CD4-positive, alpha-beta T cell treated with Interleukin-12 subunit alpha and Interleukin-12 subunit beta, for 1 hour (primary cell): ENCODE measurements at places on chromosomes 12 and 14.
A peak's percentile ranks its signal among the peaks of the same experiment; 100 is the strongest.

GRCh38 chr14:104397956-104398355 is 181.6 kb upstream of the C14orf180 start:
- no peak for DNase-seq

DNA sequence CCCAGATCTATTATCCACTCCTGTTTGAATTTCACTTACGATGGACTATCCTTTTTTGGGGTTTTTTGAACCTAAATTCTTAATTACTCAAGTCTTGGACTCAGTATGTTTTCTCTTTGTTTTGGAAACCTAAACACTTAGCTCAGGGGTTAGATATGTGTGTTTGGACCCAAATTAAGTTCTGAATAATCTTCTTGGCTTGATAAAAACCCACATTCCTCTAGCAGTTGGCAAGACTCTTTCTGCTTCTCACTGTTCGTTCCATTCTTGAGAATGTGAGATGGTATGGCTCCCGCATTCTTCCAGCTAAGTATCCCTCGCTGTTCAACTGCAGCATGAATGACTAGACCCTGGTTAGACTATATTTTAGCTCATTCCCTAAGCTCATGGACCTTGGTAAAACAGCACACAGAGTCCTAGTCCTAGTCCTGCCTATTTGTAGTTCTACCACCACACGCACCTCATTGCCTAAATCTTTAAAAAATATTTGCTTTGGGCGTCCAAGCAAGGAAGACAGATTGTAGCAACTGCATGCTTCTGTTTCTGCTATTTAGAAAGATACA is 860.0 kb downstream of the RPS29 start:
- no peak for DNase-seq

- DNase-seq, result no peak
These were observed 21.6 kb downstream of the CORO1C start for GRCh38 chr12:108709697-108710096.

GRCh38 chr12:131222329-131223139 is 268.8 kb downstream of the ADGRD1 start:
- no peak for DNase-seq

DNA sequence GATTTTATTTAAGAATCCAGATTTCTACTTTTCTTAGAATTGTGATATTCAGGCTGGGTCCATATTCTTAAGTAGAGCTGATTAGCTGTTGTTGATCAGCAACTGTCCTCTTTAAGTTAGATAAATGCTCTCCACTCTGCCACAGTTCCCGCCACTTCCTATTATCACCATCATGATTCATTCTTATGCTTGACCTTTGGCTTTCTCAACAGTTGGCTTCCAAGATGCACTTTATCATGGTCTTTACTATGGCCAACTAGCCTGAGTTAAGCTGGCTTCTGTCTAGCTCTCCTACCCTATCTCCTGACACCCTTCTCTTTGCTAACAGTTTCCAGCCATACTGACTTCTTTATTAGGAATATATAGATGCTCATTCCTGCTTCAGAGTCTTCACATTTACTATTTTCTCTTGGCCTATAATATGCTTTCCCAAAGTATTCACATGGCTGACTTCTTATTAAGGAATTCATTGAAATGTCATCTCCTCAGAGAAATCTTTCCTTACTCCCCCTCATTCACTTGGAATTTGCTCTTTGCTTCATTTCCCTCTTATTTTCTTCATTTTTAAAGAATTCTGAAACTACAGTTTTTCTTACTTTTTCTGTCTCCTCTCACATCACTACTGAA is 149.0 kb upstream of the IGF1 start:
- DNase-seq, result no peak

DNA sequence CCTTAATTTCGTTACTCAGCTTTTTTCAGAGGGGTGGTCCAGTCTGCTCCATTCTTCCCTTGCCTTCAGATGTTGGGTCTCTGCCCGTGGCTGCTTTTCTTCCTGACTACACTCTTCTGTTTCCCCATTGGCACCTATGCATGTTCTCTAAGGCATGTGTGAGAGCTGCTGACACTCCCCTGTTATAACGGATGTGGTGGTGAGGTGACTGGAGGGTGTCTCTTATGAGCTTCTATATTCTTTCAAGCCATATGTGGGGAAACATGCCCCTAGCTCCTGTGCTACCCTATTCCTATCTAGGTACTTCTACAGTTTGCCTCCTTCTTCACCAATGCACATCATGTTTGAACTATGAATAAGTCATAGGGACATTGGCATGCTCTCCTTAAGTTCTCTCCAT is 643.2 kb downstream of the RPL10L start:
- no peak for DNase-seq

GRCh38 chr14:65403231-65403630 is 9.3 kb upstream of the FUT8 start:
- DNase-seq, result no peak

GRCh38 chr12:57089271-57090245 is 644 bp downstream of the NAB2 start:
- DNase-seq, result peak; percentile 40

DNA sequence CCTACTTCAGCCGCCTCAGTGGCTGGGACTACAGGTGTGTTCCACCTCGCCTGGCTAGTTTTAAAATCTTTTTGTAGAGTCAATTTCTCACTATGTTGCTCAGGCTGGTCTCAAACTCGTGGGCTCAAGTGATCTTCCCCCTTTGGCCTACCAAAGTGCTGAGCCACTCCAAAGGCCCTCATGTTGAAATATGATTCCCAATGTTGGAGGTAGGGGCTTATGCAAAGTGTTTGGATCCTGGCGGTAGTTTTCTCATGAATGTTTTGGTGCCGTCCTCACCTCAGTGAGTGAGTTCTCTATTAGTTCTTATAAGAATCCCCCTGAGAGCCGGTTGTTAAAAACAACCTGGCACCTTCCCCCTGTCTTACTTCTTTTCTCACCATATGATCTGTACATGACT is 784.6 kb downstream of the TMTC2 start:
- DNase-seq, result no peak

DNA sequence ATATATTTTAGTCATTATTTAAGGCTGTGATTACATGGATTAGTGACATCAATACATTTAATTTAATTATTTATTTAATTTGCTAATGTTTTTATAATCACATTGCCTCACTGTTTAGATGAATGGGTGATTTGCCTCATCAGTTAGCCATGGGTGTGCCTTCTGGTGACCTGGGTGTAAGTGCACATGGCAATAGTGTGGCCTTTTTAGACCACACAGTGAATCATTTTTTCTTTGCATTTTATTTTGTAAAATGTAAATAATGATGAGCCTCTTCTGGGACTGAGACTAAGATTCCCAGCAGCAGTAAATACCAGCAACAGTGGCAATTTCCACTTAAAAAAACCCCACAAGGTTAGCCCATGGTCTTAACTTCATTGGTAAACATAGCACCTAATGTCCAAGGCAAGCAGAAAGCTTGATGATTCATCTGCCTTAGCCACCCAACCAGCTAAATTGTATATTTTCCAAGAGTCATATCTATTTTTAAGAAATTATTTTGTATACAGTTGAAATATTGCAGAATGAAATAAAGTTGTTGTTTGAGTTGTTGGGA is 235.9 kb upstream of the NOVA1 start:
- DNase-seq, result no peak

DNA sequence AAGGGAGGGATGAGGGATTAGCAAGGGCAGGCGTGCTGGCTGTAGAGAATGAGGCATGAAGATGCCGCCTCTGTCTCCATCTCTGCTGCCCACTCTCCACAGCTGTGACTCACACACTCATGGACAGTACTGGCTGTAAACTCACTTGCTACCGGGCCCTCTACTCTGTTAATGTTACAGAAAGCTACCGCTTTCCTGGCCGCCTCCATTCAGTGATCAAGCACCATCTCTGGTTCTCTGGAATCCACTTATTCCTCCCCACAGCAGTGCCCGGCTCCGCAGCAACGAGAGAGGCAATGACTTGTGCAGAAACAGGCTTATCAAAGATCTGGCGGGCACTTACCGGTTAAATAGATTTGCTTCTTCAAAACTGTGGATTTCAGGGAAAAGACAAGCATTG is 34.8 kb downstream of the AMN start:
- no peak for DNase-seq

- DNase-seq, result peak; percentile 48
These were observed 364.8 kb downstream of the SNAPC1 start for GRCh38 chr14:62126879-62127478.

- no peak for DNase-seq
These were observed 146.4 kb upstream of the KRR1 start for GRCh38 chr12:75657831-75658230.

DNA sequence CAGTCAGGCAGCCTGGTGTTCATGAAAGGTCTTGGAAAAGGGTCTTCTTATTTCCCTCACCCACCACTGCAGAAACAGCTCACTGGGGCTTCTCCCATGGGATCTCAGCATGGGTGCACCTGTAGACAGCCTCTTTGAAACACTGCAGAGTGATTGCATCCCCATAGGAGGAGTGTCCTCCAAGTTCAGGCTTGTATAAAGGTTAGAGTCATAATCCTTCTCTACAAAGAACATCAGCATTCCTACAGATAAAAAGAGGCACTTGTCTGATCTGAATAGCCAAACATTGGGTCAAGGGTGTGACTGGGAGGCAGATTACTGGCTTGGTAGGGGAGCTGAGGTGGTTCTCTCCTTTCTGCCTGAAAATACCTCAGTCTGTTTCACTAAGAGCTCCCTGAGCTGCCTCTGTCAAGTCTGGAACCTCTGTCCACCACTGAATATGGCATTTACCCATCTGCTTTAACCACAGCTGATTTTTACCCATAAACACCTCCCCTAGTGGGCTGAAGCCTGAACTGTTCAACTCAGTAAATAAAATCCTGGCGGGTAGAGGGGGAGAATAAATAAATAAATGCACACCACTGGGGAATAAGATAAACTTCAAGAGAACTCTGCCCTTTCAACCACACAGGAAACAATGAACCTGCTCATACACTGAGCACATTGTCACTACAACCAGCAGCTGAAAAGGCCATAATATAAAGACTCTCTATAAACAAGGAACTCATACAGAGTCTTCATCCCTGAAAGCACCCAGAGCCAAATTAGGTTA is 120.7 kb upstream of the SCAF11 start:
- DNase-seq, result no peak

GRCh38 chr12:72485017-72485701 is 213.0 kb downstream of the TRHDE start:
- DNase-seq, result no peak

GRCh38 chr12:28938581-28939235 is 210.4 kb upstream of the FAR2 start:
- DNase-seq, result no peak

GRCh38 chr12:130976171-130976720 is 22.5 kb downstream of the ADGRD1 start:
- DNase-seq, result no peak

DNA sequence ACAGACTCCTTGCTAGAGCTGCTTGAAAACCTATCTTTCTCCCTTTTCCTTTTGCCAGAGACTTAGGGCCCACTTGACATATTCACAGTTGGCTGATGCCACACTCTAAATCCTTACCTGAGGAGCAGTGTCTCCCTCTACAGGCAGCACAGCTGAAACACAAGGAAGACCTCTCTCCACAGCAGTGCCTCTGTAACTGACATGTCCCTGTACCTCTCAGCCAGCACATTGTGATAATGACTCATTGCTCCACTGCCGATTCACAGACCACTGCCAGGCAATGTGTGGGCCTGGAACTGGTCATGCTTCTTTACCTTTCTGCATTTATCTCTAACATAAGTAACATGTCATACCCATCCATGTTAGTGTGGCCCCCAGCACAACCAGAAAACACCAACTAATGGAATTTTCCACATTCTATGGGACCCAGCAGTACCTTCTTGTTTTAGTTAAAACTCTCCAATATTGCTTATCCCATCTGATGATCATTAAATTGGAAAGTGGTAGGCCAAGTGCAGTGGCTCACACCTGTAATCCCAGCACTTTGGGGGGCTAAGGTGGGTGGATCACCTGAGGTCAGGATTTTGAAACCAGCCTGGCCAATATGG is 56.5 kb downstream of the GTF2A1 start:
- DNase-seq, result peak; percentile 45

- DNase-seq, result no peak
These were observed 275.5 kb downstream of the DPF3 start for GRCh38 chr14:72618424-72618823.

DNA sequence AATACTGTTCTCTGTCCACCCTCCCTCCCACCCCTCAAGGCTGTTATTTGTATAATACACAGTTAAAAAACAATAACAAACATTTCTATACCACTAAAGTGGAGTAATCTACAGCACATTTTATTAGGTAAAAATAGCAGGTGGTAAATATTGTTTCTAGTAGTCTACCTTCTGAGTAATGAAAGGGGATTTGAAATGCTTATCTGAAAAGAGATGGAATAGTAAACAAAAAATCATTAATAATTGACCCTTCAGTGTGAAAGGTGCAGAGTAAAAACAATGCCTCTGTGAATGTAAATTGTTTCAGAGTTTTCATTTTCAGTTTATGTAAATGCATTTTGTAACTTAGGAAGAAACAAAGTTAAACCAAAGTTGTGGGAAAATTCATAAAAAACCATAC is 321.2 kb downstream of the SLC16A7 start:
- no peak for DNase-seq

GRCh38 chr14:22303589-22304195 is 285.3 kb downstream of the DAD1 start:
- DNase-seq, result peak; percentile 14

GRCh38 chr14:76957224-76957891 is 71.2 kb downstream of the IRF2BPL start:
- peak; percentile 36 for DNase-seq

GRCh38 chr12:14833952-14834351 is 9.4 kb downstream of the ART4 start:
- no peak for DNase-seq

DNA sequence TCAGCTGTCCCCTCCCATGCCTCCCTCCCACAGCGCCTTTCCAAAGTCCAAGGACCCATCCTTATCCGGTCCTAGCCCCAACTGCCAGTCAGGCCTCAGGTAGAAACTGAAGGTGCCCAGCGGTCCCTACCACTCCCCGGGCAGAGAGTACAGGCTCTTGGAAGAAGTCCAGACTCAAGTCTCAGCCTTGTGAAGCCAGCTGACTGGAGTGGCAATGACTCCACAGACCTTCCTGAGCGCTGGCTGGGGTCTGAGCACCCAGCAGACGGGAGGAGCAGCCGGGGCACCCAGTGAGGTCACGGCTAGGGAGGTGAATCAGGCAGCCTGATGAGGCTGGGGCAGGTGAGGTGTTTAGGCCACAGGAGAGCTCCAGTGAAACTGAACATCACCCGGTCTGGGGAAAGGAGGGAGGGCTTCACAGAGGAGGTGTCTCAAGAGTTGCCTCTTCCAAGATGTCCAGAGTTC is 60.0 kb downstream of the ITPK1 start:
- no peak for DNase-seq

GRCh38 chr12:12551115-12551514 is 11.5 kb downstream of the DUSP16 start:
- DNase-seq, result no peak

- no peak for DNase-seq
These were observed 11.7 kb downstream of the DAAM1 start for GRCh38 chr14:59200195-59200594.

DNA sequence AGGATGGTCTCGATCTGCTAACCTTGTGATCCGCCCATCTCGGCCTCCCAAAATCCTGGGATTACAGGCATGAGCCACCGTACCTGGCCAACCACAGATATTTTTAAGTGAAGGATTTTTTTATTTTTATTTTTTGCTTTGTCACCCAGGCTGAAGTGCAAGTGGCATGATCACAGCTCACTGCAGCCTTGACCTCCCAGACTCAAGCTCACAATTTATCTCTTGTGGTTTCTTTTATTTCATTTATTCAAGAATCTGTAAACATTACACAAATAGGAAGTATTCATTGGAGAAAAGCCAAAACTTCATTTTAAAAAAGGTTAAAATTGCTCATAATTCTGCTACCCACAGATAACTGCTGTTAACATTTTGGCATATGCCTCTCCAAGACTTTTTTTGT is 13.3 kb downstream of the MOAP1 start:
- DNase-seq, result no peak

- no peak for DNase-seq
These were observed 165.3 kb upstream of the PKP2 start for GRCh38 chr12:33061844-33062243.
